ENCODE measurements at places on chromosomes 16 and 17.

GRCh38 chr17:50375858-50376538 lies 3.0 kb downstream of the EME1 start:
- DNase-seq: no peak

GRCh38 chr17:59617156-59617732 lies 2.5 kb upstream of the CLTC start:
- DNase-seq: peak; percentile 7

- DNase-seq: no peak
These were observed 1.5 kb upstream of the GFAP start for GRCh38 chr17:44916781-44917241.

GRCh38 chr16:54437401-54437800 lies 150.8 kb upstream of the IRX3 start:
- no peak for DNase-seq

DNA sequence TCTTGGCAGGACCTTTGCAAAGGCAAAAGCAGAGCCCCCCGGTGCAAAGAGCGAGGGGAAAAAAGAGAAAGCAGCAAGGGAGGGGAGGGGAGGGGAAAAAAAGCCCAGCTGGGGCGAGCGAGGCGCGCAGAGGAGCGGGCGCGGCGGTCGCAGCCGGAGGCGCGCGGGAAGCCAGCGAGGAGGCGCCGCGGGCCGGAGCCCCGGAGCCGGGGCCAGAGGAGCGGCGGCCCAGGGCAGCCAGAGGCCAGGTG lies 129 bp downstream of the IRX5 start:
- no peak for DNase-seq
